ENCODE measurements at places on chromosomes 2 and 18.
A peak's percentile ranks its signal among the peaks of the same experiment; 100 is the strongest.

- DNase-seq: no peak
These were observed 125.4 kb downstream of the SPTBN1 start for GRCh38 chr2:54581326-54582039.

DNA sequence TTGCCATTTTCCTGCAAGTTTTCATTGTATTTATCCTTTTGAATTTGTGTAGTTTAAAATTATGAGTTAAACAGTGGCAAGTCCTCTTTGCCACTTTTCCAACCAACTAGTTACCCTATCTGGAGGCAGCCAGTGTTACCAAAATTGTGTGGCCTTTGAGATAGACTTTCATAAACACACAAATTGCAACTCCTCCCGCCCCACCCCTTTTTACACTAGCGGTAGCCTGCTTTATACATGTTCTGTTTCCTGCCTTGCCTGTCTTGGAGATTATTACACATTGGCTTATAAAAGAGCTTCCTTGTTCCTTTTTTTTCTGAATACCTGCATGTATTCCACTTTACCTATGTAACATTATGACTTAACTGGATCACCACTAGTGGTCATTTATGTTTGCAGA lies 56.5 kb downstream of the RPIA start:
- no peak for DNase-seq

DNA sequence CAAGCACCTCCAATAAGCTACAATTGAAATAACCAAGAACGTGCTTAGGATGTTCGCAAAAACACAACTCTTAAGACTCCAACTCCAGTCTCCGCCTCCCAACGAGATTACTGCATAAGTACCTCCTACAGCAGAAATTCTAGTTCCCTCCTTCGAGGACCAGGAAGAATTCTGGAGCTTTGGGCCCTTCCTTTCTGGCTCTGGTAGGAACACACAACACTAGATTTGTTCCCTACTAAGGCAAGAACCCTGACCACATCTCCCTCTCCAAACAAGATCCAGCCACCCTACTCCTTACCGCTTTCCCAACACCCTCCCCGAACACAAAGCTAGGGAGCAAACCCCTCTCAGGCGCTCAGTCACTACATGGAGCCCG lies 721 bp downstream of the ADAM17 start:
- DNase-seq: no peak

GRCh38 chr2:99032786-99033185 lies 96.8 kb upstream of the CRACDL start:
- no peak for DNase-seq

GRCh38 chr2:238250896-238251295 lies 11.1 kb upstream of the HES6 start:
- DNase-seq: no peak

DNA sequence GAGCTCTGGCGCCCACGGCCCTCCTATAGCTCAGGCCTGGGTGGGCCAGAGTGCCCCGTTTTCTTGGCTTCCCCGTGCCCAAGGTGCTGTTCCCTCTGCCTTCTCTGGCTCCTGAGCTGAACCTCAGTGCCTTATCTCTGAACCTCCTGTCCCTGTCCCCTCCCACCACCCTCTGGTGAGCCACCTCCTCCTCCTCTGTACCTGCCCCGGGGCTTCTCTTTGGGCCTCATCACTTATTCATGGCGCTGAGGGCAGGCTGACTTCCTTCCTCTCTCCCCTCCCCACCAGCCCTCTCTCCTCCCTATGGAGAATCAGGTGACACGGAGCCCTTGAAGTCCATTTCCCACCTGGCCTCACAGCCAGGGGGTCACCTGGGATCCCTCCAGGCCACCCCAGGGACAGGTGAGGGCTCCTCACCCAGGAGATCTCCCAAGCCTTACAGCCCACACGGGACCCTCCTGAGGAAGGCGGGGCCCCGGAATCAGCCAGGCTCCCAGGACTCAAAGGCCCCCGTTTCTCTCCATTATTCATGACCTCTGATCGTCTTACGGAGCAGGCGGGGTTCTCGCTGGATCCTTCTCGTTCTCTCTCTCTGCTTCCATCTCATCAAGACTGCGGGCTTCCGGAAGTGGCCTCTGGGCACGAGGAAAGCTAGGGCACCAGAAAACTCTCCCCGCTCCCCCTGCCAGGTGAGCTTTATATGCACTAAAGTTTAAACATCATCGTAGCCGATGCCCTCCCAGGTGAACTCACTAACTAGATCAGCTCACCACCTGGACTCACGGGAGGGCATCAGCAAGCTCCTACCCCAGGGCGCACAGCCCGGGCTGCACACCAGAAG lies at the start of gene LOXHD1:
Gene LOXHD1 (minus strand): TSS at position 106 of the 841 bp plus-strand sequence. CDS start 187 bp downstream, outside the sequence.
- DNase-seq: no peak

DNA sequence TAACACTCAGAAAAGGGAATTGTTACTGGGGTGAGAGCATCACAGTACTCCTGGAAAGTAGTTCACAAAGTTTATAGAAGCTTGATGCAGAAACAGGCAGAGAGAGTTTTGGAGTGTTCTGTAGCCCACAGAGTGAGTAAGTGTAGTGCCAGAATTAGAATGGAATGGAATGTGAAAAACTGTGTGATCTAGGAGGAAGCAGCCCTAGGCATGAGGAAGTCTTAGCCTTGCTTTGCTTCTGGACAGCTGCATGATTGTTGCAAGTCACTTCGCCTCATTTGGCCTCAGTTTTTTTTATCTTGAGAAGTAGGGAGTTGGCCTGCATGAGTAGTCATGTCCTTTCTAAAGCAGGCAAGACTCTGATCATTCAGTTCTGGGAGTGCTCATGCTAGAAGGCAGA lies 10.9 kb downstream of the SERPINB12 start:
- peak; percentile 84 for DNase-seq

- DNase-seq: no peak
These were observed 25.0 kb downstream of the SPEG start for GRCh38 chr2:219459460-219460311.

- DNase-seq: no peak
These were observed 144.2 kb downstream of the TTC32 start for GRCh38 chr2:19757586-19757985.

GRCh38 chr2:236947294-236947693 lies 138.4 kb upstream of the COPS8 start:
- no peak for DNase-seq

- DNase-seq: no peak
These were observed 4.8 kb downstream of the CACNB4 start for GRCh38 chr2:152094014-152094413.

GRCh38 chr18:79962311-79962710 lies 2.1 kb upstream of the HSBP1L1 start:
- DNase-seq: no peak

DNA sequence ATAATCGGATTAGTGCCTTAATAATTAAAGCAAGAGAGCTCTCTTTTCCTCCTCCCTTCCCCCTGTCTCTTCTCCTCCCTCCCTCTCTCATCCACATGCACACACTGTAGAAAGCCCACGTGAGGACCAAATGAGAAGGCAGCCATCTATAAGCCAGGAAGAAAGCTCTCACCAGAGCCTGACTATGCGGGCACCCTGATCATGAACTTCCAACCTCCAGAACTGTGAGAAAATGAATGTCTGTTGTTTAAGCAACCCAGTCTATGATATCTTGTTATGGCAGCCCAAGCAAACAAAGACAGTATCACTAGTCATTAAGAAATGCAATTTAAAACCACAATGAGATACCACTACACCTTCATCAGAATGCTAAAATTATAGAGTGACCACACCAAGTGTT lies 220.3 kb downstream of the EN1 start:
- no peak for DNase-seq

- DNase-seq: no peak
These were observed 78.3 kb upstream of the MAP4K4 start for GRCh38 chr2:101619191-101619591.

DNA sequence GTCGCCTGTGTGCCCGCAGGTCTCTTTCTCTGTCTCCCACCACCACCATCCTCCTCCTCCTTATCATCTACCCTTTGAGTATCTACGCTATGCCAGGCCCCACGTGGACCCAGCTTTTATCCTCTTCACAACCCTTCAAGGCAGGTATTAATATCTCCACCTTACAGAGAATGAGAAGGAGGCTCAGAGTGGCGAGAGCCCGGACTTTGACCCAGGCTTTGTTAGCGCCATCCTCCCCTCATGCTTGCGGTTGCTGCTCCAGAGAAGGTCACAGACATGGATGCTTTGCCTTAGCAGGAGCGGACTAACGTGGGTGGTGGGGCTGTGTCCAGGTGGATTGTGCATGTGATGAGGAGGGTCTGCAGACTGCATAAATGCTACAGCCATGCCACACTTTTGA lies 119.8 kb downstream of the CELF4 start:
- DNase-seq: no peak

GRCh38 chr2:32058130-32058529 lies 5.2 kb upstream of the SPAST start:
- no peak for DNase-seq

DNA sequence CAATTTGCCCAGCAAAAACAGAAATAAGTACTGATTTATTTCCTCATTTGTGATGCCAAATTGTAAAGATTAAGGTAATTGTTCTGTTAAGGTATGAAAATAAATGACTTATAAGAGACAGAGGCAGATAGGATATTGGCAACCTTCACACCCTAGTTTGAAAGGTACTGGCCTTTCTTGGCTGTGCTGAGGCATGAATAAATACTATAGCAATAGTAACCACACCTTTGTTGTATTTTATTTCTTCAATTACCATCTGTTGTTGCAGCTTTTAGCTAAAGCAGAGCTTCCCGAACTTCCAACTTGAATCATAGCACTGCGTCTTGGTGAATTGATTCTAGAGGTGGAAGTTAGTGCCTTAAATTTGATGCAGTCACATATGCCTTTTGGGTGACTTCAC lies 55.9 kb downstream of the FMNL2 start:
- DNase-seq: no peak

- no peak for DNase-seq
These were observed 37.4 kb downstream of the SH3BP4 start for GRCh38 chr2:234989183-234989701.

- DNase-seq: peak; percentile 30
These were observed 241.4 kb downstream of the KCNS3 start for GRCh38 chr2:18119883-18120282.

DNA sequence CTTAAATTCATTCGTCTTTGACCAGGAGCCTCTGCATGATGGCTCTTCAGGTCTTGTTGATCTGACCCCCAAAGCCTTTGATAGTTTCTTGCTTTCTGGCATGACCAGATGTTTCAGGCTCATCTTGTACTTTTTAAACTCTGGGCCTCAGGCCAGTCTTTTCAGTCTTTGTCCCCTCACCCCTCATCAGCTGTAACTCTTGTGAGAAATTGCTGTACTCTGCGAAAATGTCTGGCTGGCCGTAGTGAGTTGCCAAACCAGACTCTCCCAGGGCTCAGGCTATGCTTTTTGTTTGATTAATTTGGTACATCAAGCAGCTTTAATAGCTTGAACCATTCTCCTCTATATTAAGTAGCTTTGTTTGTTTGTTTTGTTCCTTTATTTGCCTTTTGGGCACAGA lies 75.9 kb downstream of the BABAM2 start:
- DNase-seq: no peak

DNA sequence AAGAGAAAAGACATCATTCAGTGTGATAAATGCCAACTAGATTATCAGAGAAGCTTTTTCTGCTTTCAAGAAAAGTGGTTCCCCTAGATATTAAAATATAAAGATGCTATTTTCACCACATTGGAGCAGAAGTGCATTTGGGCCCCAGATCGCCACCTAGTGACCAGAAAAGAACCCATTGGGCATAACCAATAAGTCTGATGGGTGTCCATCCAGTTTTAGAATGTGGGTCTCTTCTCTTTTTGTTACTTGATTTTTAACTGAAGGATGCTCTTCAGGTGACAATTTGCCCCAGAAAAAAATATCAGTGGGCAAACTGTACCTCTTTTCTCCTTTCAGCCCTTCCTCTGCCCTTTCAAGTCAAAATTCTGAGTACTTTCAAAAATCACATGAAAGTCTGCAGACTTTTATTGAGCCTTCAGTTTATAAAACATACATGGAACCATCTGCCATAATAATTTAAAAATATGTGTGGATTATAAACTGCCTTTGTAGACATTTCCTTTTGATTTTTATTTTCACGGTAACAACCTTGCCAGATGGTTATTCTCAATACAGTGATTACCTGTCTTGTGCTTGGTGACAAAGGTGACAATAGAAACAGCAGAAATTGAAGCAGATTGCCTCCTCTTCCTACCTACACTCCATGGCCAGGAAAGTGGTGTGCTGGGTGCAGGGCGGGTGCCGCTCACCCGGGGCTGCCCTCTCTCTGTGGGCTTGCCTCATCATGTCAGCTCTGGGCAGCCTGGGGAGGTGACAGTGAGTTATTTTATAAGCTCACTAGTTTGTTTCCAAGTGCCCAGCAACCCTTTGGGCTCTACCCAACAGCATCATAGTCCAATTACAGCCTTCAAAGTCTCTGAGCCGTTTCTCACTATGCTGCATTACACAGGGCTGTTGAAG lies 124.5 kb downstream of the DCDC2C start:
- DNase-seq: no peak

DNA sequence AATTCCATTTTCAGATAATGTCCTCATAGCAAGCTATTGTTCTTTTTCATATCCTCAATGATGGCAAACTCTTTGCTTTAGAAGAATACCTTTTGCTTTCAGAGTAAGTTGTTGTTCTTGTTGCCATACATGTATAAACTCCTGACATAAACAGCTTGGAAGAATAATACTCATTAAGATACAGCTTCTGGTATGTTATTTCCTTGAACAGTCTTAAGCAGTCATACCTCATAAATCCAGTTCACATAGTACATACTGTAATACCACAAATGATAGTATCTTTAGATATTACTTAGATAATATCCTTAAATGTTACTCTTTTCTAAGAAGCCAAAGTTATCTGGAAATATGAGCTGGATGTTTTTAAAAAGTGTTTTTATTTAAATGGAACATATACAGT lies 23.2 kb downstream of the METTL8 start:
- DNase-seq: no peak

DNA sequence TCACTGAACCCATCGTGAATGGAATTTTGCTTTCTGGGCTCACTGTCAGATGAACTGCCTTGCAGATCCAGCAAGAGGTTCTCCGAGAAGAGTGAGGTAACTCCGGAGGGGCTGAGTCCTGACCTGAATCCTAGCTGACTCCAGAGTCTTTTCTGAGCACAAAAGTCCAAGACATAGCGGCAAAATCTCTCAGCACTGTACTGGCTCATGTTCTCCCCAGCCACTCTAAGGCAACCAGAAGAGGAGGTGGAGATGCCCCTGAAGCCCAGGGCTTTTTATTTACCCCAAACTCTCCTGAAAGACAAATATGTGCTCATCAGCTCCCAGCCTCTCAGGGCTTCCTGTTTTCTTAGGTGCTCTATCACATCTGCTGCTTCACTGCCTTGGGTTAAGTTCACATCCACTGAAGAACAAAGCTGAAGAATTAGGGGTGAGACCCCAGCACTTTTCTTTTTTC lies 221.8 kb downstream of the MREG start:
- no peak for DNase-seq

GRCh38 chr2:127653421-127654083 lies 7.6 kb downstream of the GPR17 start:
- no peak for DNase-seq

- no peak for DNase-seq
These were observed 29.6 kb downstream of the CSRNP3 start for GRCh38 chr2:165499131-165499530.

DNA sequence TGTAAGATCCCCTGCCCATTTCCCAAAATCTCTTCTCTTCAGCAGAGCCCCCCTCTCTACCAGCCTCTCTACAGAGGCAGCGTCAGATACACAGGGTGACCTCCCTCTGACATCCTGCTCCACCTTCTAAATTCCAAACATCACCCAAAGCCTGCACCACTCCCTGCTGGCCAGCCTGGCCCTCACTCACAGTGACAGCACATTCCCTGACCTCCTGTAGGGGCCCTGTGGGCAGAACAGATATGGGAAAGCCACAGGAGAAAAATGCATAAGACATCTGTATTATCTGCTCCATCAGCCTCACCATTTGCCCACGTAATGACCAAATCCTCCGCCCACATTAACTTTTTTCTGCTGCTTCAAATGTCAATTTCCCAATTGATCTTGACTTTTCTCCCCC lies 40.6 kb downstream of the TRABD2A start:
- DNase-seq: no peak
